ENCODE measurements at places on chromosomes 2 and 18.

- DNase-seq, result no peak
These were observed 91.4 kb upstream of the CHST9 start for GRCh38 chr18:27276479-27276878.

DNA sequence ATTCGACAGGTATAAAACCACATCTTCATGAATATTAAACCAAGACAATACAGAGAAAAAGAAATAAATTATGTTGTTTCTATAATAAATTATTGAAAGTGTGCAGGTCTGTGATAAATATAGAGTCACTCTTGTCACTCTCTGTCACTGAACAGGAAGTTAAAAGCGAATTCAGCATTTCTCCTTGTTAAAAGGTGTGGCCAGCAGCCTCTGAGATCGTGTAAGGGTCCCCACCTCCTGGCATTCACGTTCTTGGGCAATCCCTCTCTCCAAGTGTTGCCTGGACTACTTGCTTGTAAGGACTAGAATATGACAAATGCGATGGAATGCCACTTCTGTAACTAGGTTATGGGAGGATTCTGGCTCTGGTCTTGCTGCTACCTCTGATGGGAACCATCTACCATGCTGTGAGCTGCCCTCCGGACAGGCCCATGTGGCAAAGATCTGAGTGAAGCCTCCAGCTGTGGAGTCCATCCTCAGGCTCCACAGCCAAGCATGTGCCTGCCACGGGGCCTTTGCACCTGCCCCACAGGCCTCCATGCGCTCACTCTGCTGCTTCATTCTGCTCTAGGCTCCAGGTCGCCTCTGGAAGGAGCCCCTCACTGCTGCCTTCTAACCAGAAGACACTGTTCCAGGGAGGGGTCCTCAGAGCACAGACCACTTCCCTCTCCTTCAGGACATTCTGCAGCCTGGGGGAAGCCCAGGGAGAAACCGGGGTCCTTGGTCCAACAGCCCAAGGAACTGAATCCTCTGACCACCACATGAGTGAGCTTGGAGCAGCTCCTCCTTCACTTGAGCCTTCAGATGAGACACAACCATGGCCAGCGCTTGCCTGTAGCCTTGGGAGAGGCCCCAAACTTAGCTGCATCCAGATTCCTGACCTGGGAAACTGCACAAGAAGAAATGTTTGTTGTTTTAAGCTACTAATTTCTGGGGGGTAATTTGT is 202.9 kb upstream of the HDAC4 start:
- DNase-seq, result no peak

DNA sequence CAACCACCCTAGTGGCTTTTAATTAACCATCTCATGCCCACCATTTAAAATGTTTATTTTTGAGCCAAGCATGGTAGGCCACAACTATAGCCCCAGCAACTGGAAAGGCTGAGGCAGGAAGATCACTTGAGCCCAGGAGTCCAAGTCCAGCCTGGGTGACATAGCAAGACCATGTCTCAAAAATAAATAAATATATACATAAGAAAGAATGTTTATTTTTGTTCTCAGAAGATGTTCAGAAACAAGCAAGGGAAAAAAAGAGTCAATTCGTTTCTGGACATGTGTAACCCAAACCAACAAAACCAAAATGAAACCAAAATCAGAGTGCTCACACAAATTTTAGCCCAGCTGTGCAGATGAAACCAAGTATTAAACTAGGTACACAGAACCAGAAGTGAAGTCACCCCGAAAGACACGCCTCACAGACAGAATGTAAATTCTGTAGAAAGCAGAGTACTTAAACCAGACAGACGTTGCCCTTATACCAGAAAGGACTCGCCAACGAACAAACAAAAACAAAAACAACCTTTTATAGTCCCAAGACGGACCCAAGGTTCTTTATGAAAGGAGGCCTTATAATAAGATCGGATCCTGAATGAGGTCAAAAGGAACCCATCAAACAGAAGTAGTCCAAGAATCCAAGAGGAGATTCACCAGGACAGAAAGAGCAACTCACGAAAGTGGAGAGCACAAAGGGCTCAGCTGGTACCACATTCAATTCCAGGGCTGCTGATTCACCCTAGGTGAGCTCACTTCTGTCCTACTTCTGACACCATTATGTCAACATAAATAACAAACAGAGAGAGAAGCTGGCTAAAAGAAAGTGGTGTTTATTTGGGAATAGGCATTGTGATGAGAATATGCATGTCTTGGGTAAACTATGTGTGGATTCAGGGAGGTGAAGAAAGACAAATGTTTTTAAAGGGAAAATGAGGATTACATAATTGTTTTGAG is 31.8 kb upstream of the MTCL1 start:
- no peak for DNase-seq

- DNase-seq, result no peak
These were observed 8.1 kb downstream of the FBXO48 start for GRCh38 chr2:68458981-68459380.

DNA sequence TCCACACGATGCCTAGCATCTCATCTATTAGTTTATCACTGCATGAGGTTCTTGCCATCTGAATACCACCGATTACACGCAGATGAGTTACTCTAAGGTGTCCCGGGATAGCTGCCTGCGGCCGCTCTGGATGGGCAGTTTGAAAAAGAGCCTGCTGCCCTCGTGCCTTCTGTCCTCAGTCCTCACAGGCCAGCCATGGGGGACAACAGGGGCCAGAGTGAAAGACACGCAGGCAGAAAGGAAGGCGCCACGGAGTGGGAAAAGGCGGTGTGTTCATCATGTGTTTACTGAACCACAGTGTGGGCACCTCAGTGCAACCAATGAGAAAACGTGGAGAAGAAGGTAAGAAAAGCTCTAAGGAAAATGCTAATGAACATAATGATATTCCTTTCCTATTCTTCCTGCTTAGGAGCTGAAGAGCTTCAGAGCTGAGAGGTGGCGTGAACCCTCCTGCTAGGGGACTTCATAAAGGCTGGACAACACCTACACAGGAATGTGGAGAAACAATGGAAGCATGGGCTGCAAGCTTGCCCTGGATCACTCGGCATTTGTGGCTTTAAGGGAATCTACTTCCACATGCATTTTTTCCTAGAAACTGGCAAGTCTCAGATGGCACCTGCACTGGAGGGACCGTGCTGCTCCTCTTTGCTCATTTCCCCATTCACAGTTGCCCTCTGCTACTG is 50.9 kb downstream of the CABYR start:
- DNase-seq, result no peak

- no peak for DNase-seq
These were observed 174.3 kb downstream of the C1D start for GRCh38 chr2:67888351-67889005.

DNA sequence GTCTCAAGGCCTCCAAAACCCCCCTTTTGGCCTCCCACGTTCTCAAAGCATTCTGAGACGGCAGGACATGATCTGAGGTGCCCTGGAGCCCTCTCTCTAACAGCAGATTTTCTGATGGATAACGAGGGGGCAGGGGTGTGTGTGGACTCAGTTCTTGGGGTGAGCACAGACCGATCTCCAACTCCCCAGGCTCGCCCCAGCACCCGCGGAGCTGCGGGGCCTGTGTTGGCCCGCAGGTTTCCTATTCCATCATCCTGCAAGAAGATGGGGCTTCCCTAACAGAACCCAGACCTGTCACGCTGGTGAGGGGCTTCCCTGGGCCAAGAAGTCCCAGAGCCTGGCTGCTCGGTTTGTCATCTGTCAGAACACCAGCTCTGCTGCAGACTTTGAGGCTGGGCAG is 196.1 kb downstream of the ANAPC1 start:
- no peak for DNase-seq

DNA sequence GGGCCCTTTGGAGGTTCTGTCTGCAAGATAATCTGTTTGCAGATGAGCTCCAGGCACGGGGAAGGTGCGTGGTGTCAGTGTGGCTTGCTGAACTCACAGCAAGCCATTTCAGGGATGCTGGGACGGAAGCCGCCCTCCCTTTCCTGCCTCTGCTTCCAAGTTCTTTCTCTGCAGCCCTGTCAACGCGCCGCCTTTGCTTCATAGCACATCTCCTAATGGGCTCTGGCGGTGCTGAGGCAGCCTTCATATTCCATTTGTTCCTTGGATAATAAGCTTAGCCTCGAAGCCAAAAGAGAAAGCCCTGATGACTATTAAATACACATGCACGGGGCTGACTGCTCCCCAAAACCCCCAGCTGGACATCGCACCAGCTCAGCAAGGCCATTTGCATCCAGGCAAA is 81.7 kb upstream of the TAF1B start:
- DNase-seq, result no peak

GRCh38 chr2:191023235-191023679 is 9.3 kb upstream of the STAT1 start:
- no peak for DNase-seq

GRCh38 chr2:46329803-46330775 is 32.9 kb downstream of the EPAS1 start:
- no peak for DNase-seq

DNA sequence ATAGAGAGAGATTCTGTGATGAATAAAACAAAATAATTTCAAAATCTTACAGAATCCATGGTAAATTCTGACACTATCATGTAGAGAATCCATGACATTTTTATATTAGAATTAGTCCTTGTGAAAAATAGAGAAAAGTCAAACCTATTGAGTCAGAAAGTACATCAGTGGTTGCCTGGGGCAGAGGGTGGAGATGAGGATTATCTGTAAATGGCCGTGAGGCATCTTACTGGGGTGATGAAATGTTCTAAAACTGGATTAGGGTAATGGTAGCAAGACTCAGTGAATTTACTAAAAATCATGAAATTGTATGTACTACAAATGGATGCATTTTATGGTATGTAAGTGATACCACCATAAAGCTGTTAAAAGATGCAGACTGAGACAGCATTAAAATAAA is 323.1 kb downstream of the SLC8A1 start:
- no peak for DNase-seq

DNA sequence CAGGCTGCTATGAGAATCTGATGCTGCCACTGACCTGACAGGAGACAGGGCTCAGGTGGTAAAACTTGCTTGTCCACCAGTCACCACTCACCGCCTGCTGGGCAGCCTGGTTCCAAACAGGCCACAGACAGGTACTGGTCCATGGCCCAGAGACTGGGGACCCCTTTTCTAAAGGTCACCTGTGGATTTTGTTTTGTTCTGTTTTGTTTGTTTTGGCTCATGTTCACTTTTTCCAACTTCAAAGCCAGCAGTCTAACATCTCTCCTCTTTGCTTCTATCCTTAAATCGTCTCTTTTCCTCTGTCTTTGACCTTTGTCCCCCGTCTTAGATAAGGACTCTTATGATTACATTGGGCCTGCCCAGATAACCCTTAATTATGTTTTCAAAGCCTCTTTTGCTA is 3.3 kb upstream of the CERKL start:
- DNase-seq, result no peak

DNA sequence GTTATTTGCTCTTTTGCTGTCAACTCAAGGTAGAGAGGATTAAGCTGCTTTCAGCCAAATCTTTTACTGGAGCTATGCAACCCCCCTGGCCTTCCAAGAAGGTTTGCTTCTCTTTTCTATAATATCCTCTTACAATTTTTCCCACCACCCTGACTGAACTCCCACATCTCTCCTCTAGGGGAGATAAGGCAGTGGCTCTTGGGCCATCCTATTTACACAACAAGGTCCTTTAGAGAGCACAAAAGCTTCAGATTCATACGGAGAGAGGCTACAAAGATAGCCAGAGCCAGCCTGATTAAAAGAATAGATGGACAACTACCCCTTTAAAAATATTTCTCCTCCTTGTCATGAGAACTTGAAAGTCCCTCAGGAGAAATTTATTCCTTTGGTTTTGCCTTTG is 95.7 kb downstream of the TPGS2 start:
- DNase-seq, result no peak

- no peak for DNase-seq
These were observed 138.1 kb downstream of the SETBP1 start for GRCh38 chr18:44818668-44819403.

- no peak for DNase-seq
These were observed 166.7 kb downstream of the CTIF start for GRCh38 chr18:48705531-48705930.

DNA sequence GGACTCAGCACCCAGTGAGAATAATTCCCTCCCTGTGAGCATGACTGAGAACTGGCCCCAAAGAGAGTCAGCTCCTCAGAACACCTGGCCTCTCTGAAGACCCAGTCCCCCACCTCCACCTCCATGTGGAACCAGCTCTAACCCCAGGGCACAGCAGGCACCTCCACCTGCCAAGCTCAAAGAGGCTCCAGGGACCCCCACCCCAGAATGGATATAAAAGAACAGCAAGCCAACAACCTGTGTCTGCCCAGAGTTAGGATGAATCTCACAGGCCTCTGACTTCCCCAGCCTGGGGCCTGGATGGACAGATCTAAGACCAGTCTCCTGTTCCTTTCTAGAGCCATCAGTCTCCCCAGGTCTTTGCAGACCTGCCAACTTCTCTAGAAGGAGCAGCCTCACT is 498.5 kb downstream of the EIPR1 start:
- DNase-seq, result no peak

All from H7 (cell line).